NCI-H1105 (cell line): ENCODE measurements at places on chromosomes 11 and 22.

DNA sequence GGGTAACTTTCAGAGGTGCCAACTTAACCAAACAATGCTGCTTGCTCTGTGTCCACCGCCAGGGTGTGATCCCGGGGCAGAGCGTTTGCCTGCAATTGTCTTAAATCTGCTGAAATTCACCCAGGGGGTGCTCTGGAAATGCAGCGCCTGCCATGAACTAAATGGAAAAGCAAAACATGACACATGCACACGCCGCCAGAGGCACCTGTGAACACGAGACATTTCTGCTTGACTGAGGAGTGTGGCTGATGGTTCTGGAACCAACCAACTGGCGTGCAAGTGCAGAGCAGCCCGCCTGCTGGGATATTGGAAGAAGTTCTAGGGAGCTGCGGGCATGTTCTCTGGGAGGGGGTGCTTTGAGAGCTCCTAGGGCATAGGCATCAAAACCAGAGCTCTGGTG is 30.4 kb downstream of the DSCAML1 start:
- DNase-seq, result no peak

DNA sequence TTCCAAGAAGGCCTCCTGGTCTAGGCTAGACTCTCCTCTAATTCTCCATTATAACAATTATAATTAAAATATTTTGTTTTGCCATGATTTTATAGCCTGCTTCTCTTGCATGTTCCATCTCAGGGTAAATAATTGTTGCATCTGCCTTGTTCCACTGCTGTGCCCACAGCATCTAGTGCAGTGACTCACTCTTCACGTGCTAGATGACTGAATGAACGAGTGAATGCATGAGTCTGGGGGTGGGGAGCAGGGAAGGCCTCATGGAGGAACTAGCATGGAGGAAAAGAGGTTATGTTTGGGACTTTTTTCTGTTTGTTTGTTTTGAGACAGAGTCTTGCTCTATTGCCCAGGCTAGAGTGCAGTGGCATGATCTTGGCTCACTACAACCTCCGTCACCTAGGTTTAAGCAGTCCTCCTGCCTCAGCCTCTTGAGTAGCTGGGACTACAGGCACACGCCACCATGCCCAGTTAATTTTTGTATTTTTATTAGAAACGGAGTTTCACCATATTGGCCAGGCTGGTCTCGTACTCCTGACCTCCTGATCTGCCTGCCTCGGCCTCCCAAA is 5.2 kb upstream of the OAF start:
- no peak for DNase-seq

- DNase-seq, result no peak
Observed at GRCh38 chr11:796565-797295, 1.4 kb downstream of the SLC25A22 start.

DNA sequence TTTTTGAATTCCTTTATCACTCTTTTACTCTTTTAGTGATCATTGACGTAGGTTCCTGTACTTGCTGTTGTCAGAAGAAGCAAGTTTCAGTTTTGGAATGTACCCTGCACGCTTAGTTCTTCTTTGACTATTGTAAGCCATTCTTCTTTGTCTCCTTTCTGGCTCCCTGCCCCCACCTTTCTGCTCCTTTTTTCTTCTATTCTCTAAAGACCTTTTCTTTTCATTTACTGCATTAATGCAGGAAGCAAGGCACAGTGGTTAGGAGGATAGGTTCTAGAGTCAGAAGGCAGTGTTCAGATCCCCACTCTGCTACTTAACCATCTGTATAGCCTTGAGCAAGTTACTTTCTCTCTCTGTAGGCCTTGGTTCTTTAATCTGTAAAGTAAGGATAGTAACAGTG is 33.7 kb upstream of the RAG2 start:
- DNase-seq, result no peak

- no peak for DNase-seq
Observed at GRCh38 chr22:36492109-36492508, 10.7 kb upstream of the TXN2 start.

GRCh38 chr22:39155421-39155820 is 2.9 kb upstream of the CBX7 start:
- DNase-seq, result no peak

- DNase-seq, result peak; percentile 96
Observed at GRCh38 chr11:113974741-113975470, at the start of gene HTR3A. HTR3A (plus strand) TSS chr11:113975108; CDS start chr11:113975326, 218 bp downstream.

- DNase-seq, result no peak
Observed at GRCh38 chr11:92888696-92889095, 80.8 kb upstream of the MTNR1B start.

DNA sequence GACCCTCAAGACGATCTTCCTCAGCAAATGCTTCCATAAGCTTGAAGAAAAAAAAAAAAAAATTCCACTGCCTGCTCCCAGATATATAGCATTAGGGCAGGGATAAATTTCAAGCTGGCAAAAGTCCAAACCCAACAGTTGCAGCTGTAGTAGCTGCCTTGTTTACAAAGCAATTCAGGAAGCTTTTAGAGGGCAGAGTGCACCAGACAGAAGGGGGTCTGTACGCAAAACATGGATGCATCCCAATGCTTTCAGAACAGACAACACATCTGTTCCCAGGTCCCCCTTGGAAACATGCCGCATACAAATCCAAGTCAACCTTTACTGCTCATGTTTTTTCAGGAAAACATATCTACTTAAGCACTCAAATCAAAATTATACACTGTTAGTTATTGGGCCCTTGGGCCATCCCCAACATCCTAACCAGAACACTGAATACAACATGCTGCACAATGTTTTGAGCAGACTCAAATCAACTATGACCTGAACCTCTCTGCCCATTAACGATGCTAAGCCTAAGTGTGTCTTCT is 94.5 kb downstream of the CADM1 start:
- peak; percentile 96 for DNase-seq

DNA sequence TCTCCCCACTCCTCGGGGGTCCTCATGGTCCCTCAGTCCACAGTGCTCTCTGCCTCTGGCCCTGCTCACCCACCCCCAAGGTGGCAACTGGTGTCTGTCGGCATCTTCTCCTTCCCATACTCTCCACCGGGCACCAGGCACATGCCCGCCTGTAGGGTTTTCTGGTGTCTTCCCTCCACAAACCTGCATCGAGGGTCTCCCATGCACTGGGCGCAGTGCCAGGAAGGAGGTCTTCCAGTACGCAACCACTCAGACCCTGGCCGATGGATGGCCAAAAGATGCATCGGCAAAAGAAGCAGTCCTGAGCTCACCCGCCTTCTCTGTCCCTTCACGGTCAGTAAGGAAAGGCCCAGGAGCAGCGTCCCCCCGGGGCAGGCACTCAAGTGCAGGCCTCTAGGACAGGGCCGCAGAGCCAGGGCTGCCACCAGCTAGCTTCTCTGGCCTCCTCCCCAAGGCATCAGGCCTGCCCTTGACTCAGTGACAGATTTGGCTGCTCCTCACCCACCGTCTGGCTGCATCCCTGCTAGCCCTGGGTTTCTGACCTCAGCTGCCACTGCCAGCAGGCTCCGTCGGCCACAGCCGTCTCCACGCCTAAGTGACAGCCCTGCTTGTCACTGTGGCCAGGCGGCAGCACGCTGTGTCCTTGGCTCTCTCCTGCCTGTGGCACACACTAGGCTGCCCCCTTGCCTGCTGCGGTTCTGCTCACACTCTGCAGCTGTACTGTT is 32.1 kb upstream of the IGSF9B start:
- no peak for DNase-seq

- DNase-seq, result no peak
Observed at GRCh38 chr11:102276783-102277182, 40.5 kb upstream of the BIRC3 start.

GRCh38 chr11:210803-211180 is 3.3 kb downstream of the RIC8A start:
- no peak for DNase-seq

DNA sequence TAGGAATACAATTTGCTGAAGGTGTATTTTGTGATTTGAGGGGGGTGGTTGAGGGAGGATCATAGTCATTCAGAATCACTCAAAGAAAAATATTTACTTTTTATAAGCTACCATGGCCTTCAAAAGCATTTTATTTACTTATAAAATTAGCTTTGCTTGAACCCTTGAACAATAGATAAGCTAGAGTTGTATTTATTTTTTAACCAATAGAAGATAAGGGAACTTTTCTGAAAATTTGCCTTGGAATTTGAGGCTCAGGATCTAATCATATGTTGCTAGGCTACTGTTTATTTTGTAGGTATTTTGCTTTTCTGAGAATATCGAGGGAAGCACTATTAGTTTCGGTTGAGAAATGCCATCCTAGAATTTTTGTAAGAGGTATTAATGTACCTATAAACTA is 82.1 kb downstream of the EMSY start:
- DNase-seq, result no peak

GRCh38 chr11:128559496-128560103 is 27.8 kb downstream of the ETS1 start:
- DNase-seq, result no peak

- no peak for DNase-seq
Observed at GRCh38 chr11:65559951-65560537, 1.9 kb upstream of the LTBP3 start.

- no peak for DNase-seq
Observed at GRCh38 chr11:72418834-72419560, 15.3 kb downstream of the CLPB start.

- no peak for DNase-seq
Observed at GRCh38 chr11:128563942-128564641, 23.3 kb downstream of the ETS1 start.

GRCh38 chr22:39090426-39091064 is 6.5 kb upstream of the APOBEC3H start:
- DNase-seq, result no peak

GRCh38 chr11:10164621-10165020 is 129.4 kb downstream of the SBF2 start:
- DNase-seq, result no peak

GRCh38 chr11:33984682-33985389 is 66.7 kb upstream of the CAPRIN1 start:
- DNase-seq, result no peak

- no peak for DNase-seq
Observed at GRCh38 chr22:47194476-47195155, 432.2 kb downstream of the TBC1D22A start.

- DNase-seq, result no peak
Observed at GRCh38 chr11:70064008-70064725, 13.9 kb upstream of the ANO1 start.

- DNase-seq, result no peak
Observed at GRCh38 chr11:68970921-68971636, 9.7 kb downstream of the MRGPRD start.

DNA sequence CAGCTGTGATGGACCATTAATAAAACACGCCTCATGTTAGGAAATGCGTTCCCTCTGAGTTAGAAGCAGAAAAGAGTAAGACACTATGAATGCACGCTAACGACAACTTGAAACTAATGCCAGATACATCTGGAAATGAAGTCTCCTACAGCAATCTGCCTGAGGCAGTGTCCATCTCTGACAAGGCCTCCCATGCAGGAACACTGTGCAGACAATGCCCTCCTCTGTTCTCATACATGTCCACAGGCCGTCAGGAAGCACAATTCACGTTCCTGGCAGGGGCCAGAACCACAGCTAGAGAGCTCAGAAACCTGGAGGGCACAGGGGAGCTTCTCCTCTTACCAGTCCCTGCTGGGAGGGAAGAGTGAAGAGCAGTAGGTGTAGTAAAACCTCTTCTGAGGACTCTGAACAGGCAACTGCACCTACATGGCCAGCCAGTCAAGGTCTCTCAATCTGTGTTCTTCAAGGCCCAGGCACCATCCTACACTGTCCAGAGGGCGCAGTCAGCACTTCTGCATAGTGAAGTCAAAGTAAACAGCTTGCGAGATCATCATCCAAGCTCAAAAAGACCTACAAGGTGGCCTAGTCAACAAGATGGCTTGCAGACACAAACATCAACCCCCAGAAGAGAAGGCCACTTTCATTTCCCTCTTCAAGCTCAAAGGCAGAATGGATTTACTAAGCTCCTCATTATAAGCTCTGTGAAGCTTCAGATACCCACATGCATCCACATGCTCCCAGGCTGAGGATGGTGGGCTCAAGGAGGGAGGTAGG is 41.5 kb upstream of the CYP2D6 start:
- no peak for DNase-seq

GRCh38 chr22:44196731-44197131 is 16.0 kb downstream of the PARVG start:
- no peak for DNase-seq

DNA sequence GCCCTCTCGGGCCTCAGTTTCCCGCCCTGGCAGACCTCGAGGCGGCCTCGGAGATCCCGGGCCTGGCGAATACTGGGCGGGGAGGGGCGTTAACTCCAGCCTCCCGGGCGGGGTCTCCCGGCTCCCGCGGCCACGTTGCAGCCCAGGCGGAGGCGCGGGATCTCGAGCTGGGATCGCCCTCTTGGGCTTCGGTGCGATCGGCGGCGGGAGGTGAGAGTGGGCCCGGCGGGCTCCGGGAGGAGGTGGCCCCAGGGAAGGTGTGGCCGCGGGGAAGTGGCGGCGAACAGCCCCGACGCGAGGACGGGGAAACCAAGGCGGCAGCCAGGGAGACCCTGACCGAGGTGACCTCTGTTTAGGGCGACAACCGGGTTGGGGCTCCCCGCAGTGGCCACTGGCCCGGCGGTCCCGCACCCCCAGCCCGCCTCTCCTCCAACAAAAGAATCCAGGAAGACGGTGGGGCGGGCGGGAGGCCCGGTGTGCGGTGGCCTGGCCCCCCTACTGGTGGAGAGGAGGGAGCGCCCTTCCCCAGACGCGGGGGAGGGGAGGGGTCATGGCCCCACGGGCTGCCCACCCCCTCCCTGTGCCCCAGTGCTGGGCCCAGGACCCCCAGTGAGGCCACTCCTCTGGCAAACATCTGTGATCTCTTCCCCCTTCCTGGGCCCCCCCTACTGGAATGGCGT is at the start of gene PHETA2:
PHETA2 (plus strand) TSS at position 117 of the 680 bp plus-strand sequence. CDS start 3,046 bp downstream, outside the sequence.
- no peak for DNase-seq

- DNase-seq, result no peak
Observed at GRCh38 chr11:94546886-94547285, 3.2 kb downstream of the FUT4 start.

DNA sequence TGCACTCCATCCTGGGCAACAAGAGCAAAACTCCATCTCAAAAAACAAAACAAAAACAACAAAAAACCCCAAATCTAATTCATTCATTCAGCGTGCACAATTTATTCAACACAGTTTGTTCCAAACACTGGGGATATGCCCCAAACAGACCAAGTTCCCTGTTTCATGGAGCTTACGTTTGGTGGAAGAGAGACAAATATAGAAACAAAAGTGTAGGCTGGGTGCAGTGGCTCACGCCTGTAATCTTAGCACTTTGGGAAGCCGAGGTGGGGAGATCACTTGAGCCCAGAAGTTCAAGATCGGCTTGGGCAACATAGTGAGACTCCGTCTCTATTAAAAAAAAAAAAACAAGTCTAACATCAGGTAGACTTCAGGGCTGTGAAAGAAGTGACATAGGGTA is 52.4 kb downstream of the PTPRJ start:
- DNase-seq, result no peak

DNA sequence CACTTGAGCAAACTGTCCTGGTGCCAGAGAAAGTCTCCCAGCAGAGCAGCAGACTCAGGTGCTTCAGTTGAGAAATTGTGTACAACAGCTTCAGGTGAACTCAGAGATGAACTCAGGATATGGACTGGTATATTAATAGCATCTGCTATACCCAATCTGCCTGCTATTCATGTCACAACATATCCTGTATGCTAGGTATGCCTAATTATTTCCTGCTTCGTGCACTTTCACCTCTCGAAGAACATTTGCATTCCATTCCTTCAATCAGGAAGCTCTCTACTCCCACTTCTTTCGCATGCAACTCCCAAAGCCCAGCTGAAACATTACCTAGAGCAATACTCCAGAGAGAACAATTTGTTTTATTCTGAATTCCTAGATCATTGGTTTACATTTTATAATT is 207.7 kb downstream of the KCNA4 start:
- no peak for DNase-seq

GRCh38 chr11:1390569-1391164 is 933 bp downstream of the BRSK2 start:
- no peak for DNase-seq

- no peak for DNase-seq
Observed at GRCh38 chr11:17736930-17737817, 2.6 kb downstream of the KCNC1 start.

GRCh38 chr11:65854161-65854592 is 3.8 kb downstream of the CFL1 start:
- DNase-seq, result no peak
